ENCODE measurements at places on chromosomes 11 and 22.
A peak's percentile ranks its signal among the peaks of the same experiment; 100 is the strongest.

DNA sequence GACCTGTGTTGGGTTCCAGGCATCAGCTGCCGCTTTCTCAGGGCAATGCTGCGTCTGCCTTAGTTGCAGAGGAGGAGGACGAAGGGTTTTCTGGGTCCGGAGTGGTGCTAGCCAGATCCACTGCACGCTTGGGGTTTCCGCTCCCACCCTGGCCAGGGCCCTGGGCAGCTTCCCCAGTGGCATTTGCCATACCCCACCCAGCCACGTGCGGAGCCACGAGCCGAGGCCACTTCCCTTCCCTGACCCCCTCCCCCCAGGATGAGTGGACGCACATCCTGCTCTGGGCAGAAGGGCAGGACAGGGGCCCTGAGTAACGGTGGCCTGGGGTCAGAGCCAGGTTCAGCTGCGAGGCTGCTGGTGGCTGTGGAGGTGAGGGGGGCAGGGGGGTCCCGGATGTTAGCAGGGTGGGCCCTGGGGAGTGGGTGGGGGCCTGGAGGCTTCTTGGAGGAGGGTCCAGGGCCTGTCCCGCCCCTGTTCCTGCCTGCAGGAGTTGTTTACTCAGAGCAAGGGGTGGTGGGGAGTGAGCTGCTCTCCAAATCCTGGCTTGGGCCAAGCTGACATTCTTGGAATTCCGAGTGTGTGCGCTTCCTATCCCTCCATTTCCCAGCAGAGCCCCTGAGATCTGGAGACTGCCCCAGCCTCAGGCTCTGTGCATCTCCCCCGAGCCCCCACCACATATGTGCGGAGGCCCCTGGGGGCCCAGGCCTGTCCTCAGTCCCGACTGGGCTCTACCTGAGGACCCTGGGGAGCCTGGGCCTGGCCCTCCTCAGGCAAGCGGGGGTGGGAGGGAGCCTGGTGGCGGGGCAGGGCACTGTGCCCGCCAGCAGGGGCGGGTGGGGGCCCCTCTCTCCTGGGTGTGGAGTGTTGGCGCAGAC lies 1.4 kb downstream of the TSPAN4 start:
- H3K4me3 ChIP-seq, result peak overlapping the region; percentile 68
- DNase-seq, result no peak
- H3K36me3 ChIP-seq, result peaks cover 20% of the 10 kb centered on the region

GRCh38 chr11:117807482-117808327 lies 10.7 kb upstream of the DSCAML1 start:
- H3K4me1 ChIP-seq, result no peaks in the 10 kb centered on the region
- H3K36me3 ChIP-seq, result no peaks in the 10 kb centered on the region
- peak; percentile 78 for DNase-seq
- peaks cover 9% of the 10 kb centered on the region for H3K27me3 ChIP-seq
- no peak overlapping the region for H3K4me3 ChIP-seq

- no peak for DNase-seq
- H3K4me3 ChIP-seq, result no peak overlapping the region
- no peak overlapping the region for H3K27ac ChIP-seq
- no peaks in the 10 kb centered on the region for H3K36me3 ChIP-seq
Measured at GRCh38 chr22:40028098-40028425, 33.3 kb downstream of the FAM83F start.

GRCh38 chr11:121282886-121283502 lies 9.6 kb upstream of the SC5D start:
- no peak for DNase-seq
- no peak overlapping the region for H3K4me3 ChIP-seq
- H3K36me3 ChIP-seq, result no peaks in the 10 kb centered on the region
- H3K27me3 ChIP-seq, result peaks cover 77% of the 10 kb centered on the region
- H3K4me1 ChIP-seq, result no peaks in the 10 kb centered on the region

- H3K4me3 ChIP-seq, result peak overlapping the region; percentile 96
- H3K4me1 ChIP-seq, result peaks cover 40% of the 10 kb centered on the region
- peaks cover 8% of the 10 kb centered on the region for H3K27me3 ChIP-seq
- peak overlapping the region; percentile 95 for H3K27ac ChIP-seq
Measured at GRCh38 chr22:39244136-39244495, 666 bp downstream of the PDGFB start.

DNA sequence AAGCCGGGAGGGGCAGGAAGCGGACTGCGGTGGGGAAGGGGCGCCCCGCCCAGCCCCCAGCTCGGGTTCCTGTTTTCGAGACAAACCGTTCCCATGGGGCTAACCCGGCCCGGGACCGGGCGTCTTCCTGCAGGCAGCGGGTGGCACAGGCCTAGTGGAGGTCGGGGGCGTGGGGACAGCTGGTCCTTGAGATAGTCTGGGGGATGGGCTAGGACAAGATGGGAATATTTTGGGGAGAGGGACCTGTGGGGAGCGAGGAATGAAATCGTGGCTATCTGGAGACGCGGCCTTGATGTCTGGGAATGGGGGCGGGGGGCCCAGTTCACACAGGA lies 1.2 kb upstream of the RASGRP2 start:
- H3K27me3 ChIP-seq, result no peaks in the 10 kb centered on the region
- H3K27ac ChIP-seq, result peak overlapping the region; percentile 97
- peak overlapping the region; percentile 95 for H3K4me3 ChIP-seq
- H3K36me3 ChIP-seq, result peaks cover 57% of the 10 kb centered on the region
- H3K4me1 ChIP-seq, result peaks cover 36% of the 10 kb centered on the region

- no peak overlapping the region for H3K27ac ChIP-seq
- peaks cover 88% of the 10 kb centered on the region for H3K27me3 ChIP-seq
- H3K36me3 ChIP-seq, result peaks cover 5% of the 10 kb centered on the region
- H3K4me1 ChIP-seq, result peaks cover 2% of the 10 kb centered on the region
- DNase-seq, result no peak
Measured at GRCh38 chr22:49350441-49351121, 477.1 kb downstream of the BRD1 start.

All from effector memory CD8-positive, alpha-beta T cell (primary cell).